ENCODE measurements at places on chromosomes 4 and X.

DNA sequence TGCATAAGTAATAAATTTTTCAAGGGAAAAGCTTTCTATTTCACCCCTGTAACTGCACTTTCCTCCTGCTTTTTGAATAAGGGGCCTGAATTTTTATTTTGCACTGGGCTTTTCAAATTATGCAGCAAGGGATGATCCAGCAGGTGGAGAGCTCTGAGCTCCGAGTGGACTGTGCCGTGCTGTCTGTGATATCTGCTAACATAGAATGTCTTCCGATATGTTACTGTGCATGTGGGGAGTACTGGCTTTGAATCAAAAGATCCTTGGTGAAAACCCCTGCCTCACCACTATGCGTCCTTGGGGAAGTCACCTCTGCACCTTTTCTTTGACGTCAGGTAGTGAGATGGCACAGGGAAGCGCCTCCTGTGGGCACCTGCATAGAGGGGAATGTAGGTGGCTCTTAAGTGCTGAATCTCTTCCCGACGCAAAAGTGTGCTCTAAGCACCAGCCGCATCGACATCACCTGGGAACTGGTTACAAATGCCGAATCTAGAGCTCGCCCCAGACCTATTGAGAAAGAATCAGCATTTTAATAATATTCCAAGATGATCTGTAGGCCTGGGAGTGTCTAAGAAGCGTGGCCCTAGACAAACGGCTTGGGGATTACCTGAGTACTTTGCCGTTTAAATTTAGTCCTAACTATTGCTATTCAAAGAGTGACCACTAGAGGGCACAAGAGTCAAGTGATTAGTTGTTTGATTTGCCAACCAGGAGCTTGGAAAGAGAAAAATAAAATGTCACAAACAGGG is 19.2 kb upstream of the WFS1 start:
- no peak overlapping the region for H3K27ac ChIP-seq
- H3K4me1 ChIP-seq = no peaks in the 10 kb centered on the region
- no peak overlapping the region for H3K4me3 ChIP-seq
- no peaks in the 10 kb centered on the region for H3K36me3 ChIP-seq
- DNase-seq = no peak

- no peak overlapping the region for H3K27ac ChIP-seq
- H3K4me1 ChIP-seq = no peaks in the 10 kb centered on the region
- H3K27me3 ChIP-seq = peaks cover 26% of the 10 kb centered on the region
- H3K36me3 ChIP-seq = no peaks in the 10 kb centered on the region
- H3K4me3 ChIP-seq = no peak overlapping the region
Observed at GRCh38 chrX:114905251-114905650, 112.2 kb downstream of the IL13RA2 start.

DNA sequence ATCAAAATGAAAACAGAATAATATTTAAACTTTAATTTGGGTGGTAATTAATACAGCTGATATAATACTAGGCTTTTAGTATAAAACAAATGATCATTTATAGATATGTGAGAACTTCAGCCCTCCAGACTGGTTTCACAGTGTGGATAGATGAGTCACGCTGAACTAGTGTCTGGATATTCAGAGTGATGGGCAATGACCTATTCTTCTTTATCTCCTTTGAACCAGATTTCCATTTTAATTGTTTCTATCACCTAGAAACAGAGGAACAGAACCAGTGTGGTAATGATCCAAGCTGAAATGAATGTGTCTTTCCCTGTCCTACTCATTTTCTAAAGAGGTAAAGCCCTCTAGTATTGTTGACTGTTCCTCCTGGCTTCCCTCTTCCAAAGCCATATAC is 155.2 kb upstream of the GK2 start:
- H3K27me3 ChIP-seq = no peaks in the 10 kb centered on the region
- no peak for DNase-seq
- no peak overlapping the region for H3K4me3 ChIP-seq
- H3K36me3 ChIP-seq = no peaks in the 10 kb centered on the region
- H3K4me1 ChIP-seq = no peaks in the 10 kb centered on the region

DNA sequence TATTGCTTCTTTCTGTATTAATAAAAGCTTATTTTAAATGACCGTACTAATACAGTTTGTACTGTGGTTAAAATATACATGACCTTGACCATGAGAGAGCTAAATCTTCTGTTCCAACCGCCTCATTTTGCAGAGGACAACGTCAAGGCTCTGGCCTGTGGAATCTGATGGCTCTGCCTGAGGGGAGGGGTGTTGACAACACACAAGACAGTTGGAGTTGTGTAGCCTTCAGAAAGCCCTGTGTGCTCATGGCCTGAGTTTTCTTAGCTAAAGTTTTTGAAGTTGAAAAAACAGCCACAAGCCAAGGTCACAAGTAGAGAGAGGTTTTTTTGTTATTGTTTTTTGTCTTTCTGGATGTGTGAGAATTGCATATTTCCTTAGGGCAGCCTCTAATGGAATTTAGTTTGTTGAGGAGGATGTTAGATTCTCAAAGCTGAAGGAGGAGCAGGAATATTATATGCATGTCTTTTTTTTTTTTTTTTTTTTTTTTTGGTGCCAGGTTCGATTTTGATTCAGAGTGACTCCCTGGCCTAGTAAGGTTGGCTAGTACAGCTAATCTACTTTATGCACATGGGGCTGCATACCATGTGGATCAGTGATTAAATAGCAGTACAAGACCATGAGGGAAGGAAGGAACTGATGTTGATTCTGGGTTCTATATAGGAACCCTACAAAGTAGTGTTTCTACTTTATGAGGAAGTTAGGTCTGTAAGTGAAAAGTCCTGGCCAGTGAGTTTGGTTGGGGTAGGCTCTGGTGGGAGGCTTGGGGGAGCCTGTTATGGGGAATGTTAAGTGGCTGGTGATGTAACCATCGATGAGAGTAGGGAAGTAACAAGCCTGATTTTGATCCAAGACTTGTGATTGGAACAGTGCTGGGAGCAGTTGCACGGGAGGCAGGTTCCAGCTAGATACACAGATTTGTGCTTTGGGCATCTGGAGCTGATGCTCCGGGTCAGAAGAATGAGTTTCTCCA is 20.3 kb downstream of the SMS start:
- no peak overlapping the region for H3K4me3 ChIP-seq
- H3K27ac ChIP-seq = peak overlapping the region; percentile 15
- H3K4me1 ChIP-seq = no peaks in the 10 kb centered on the region
- no peak for DNase-seq
- no peaks in the 10 kb centered on the region for H3K36me3 ChIP-seq

GRCh38 chrX:145099204-145099603 is 148.1 kb upstream of the SPANXN1 start:
- no peaks in the 10 kb centered on the region for H3K4me1 ChIP-seq
- H3K36me3 ChIP-seq = no peaks in the 10 kb centered on the region
- no peak overlapping the region for H3K27ac ChIP-seq
- no peak overlapping the region for H3K4me3 ChIP-seq

GRCh38 chrX:15512401-15512965 is 11.9 kb downstream of the BMX start:
- DNase-seq = no peak
- no peaks in the 10 kb centered on the region for H3K4me1 ChIP-seq
- H3K36me3 ChIP-seq = no peaks in the 10 kb centered on the region
- peaks cover 49% of the 10 kb centered on the region for H3K27me3 ChIP-seq
- no peak overlapping the region for H3K4me3 ChIP-seq

DNA sequence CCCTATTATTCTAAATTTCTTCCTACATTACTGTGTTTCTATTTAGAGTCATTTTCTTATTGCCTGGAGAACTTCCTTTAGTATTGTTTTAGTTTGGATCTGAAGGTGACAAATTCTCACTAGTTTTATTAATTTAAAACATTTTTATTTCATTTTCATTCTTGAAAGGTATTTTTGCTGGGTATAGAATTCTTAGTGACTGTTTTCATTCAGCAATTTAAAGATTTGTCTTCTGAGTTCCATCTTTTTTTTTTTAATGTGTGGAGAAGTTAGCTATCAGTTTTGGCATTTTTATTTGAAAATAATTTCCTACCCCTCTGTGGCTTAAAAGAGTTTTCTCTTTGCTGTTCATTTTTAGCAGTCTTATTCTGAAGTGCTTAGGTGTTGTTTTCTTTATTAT is 169.2 kb downstream of the FRAS1 start:
- H3K27me3 ChIP-seq = no peaks in the 10 kb centered on the region
- H3K4me3 ChIP-seq = no peak overlapping the region
- DNase-seq = no peak
- H3K27ac ChIP-seq = no peak overlapping the region

DNA sequence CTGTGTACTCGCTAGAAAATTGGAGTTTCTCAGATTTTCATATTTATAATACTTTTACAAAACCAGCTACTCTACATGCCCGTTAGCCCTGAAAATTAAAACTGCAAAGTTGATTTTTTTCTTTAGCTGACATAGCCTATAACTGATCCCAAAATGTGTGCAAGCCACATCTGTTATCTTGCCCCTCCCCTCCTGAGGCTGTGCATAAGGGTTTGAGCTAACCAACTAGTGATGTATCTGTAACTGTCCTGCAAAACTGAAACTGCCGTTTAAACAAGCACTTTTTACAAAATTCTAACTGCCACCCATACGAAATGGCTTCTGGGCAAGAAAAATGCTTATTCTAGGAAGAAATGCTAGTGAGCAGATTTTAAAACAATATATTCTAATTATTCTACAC is 59.1 kb downstream of the EDNRA start:
- no peak overlapping the region for H3K4me3 ChIP-seq
- H3K27ac ChIP-seq = no peak overlapping the region
- no peaks in the 10 kb centered on the region for H3K27me3 ChIP-seq
- H3K4me1 ChIP-seq = no peaks in the 10 kb centered on the region
- DNase-seq = no peak
- H3K36me3 ChIP-seq = no peaks in the 10 kb centered on the region

- peaks cover 48% of the 10 kb centered on the region for H3K27me3 ChIP-seq
- no peaks in the 10 kb centered on the region for H3K36me3 ChIP-seq
- H3K27ac ChIP-seq = peak overlapping the region; percentile 7
Observed at GRCh38 chrX:112826023-112826422, 14.6 kb downstream of the AMOT start.

GRCh38 chr4:38482696-38483095 is 181.3 kb upstream of the KLF3 start:
- no peaks in the 10 kb centered on the region for H3K36me3 ChIP-seq
- H3K27ac ChIP-seq = no peak overlapping the region
- no peak overlapping the region for H3K4me3 ChIP-seq
- H3K4me1 ChIP-seq = no peaks in the 10 kb centered on the region
- no peak for DNase-seq
- no peaks in the 10 kb centered on the region for H3K27me3 ChIP-seq

DNA sequence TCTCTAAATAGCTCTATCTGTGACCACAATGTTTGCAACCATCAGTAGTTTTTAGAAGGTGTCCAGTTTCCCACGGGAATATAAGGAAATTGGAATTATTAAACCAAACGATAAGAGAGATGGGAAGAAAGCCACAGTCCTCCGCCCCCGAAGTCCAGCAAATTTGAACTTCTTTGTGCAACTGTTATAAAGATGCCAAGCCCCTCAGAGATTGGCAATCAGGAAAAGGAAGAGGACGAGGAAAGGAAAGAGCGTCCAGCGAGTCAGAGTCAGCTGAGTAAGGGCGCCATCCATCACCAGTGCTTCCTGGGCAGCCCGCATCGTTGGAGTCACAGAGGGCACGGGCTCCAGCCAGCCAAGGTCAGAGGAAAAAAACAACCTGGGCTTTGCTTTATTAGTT is 35.7 kb downstream of the LDB2 start:
- H3K27ac ChIP-seq = no peak overlapping the region
- no peak overlapping the region for H3K4me3 ChIP-seq
- no peaks in the 10 kb centered on the region for H3K4me1 ChIP-seq
- no peak for DNase-seq
- H3K27me3 ChIP-seq = no peaks in the 10 kb centered on the region

Measured in breast epithelium (tissue), 4 donors.